ENCODE measurements at places on chromosomes 7 and 10.

DNA sequence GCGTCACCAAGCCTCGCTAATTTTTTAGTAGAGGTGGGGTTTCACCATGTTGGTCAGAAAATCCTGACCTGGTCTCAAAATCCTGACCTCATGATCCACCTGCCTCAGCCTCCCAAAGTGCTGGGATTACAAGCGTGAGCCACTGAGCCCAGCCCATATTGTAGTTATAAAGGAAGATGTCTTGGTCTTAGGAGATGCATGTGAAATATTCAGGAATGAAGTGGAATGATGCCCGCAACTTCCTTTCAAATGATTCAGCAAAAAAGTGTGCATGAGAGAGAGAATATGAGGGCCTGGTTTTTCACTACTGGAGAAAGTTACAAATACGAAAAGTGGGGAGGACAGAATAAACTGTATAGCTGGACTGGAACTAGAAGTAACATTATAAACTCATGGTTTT is 15.9 kb downstream of the TMEM209 start:
- DNase-seq, result no peak

GRCh38 chr10:118033905-118034304 is 12.8 kb downstream of the RAB11FIP2 start:
- no peak for DNase-seq

- no peak for DNase-seq
Measured at GRCh38 chr7:139667377-139667776, 110.4 kb downstream of the HIPK2 start.

DNA sequence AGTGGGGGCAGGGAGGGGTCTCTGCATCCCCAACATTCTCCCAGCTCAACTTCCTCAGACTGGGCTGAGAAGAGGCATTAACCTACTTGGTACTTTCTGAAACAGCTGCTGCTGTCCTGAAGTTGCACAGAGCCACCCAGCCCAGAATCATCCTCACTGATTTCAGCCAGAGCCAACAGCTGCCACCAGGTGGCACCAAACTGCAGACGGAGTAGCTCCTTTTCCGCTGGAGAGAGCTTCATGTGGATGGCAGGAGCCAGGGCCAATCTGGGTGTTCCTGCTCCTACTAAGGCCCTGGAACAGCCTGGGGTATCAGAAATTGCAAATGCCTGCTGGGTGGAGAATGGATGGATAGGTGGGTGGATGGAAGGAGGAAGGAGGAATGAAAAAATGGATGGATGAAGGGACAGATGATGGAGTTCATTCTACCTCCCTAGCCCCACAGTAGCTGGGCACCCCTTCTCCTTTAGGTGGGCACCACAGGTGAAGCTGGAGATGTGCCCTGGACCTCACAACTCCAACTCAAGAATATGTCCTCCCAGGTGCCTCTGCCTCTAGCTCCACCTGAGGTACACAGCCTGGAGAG is 11.8 kb upstream of the DRGX start:
- DNase-seq, result peak; percentile 45

DNA sequence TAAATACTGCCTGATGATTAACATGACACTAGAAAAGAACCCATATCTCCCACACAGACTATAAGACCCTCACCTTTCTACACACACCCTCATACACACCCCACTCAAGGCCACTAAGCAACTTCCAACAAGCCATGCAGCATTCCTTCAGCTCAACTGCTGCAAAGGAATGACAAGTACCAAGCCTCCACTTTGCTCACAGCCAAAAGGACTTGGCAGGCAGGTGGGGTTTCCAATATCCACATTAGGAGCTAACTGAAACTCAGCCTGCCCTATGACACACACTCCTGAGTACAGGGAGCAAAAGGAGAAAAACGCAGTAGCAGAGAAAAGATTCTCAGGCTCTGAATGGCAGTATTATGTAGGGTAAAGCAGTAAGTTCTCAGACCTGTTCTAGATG is 13.4 kb downstream of the USP54 start:
- DNase-seq, result no peak

- DNase-seq, result no peak
Measured at GRCh38 chr7:1204460-1205140, 28.1 kb upstream of the UNCX start.

DNA sequence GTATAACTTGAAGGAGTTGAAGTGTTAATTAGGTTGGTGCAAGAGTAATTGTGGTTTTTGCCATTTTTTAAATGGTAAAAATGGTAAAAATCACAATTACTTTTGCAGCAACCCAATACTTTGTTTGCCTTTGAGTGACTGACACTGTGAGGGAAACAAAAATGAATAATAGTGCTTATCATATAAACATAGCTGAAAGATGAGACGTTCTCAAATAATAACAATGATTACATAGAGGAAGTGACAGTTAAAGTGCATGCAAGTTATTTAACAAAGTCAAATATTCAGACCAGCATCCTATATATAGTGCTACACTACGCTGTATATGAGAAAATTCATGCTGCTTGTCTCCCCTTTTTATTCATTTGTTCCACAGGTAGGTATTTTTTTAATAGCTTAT is 4.7 kb upstream of the HBP1 start:
- no peak for DNase-seq

- no peak for DNase-seq
Measured at GRCh38 chr10:106816318-106817085, 348.0 kb downstream of the SORCS1 start.

DNA sequence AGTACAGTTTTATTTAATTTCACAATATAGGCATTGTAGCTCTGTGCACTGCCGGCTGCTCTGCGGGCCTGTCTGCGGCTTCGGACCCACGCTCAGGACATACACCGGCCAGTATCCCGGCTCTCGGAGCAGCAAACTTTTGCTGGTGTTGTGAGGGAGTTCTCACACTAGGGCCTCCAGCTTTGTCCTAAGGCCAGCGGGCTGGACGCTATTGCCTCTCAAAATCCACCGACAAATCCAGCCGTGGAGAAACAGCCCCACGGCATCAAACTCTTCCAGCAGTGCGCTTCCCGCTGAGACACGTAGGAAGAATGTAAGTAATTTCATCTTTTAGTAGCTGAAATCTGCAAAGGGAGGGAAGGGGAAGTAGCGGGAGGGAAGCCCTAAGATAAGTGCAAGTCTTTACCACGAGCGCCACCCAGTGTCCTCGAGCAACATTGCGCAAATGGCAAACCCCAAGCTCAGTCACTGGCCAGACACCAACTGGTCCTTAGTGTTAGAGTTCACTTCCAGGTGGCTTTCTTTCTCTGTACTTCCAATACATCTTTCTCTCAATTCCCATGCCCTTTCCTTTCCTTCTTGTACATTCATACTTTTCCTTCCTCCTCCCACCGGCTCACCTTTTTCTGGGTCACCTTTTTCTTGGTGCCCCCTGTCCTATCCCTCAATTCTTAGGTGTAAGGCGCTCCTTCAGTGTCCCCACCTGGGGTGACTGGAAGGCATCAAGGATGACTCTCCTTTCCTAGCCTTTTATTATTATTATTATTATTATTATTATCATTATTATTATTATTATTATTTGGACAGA is 3.0 kb upstream of the DLX5 start:
- DNase-seq, result peak; percentile 89

GRCh38 chr7:113840954-113841353 is 77.9 kb downstream of the PPP1R3A start:
- DNase-seq, result no peak

GRCh38 chr7:94588075-94588474 is 67.9 kb downstream of the SGCE start:
- no peak for DNase-seq

GRCh38 chr7:93036807-93037206 is 81.0 kb downstream of the SAMD9 start:
- DNase-seq, result no peak

- DNase-seq, result no peak
Measured at GRCh38 chr10:110448682-110449418, 48.9 kb upstream of the DUSP5 start.

DNA sequence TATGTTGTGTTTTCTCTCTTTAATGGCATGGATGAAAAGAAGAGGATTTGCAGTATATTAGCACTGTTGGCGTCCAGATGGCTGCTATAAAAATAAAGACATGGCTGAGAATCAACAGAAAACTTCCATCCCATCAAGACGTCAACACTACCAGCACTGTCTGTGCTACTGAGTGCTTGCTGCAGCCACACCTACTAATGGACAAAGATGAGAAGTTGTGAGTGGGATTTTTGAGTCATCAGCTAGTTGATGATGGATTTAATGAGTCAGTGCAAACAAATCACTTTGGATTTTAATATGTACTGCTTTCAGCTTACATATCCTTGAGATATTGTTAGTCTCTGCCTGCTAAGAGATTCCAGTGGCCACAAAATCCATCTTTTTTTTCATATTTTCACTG is 631.0 kb upstream of the ANKRD30A start:
- DNase-seq, result no peak

DNA sequence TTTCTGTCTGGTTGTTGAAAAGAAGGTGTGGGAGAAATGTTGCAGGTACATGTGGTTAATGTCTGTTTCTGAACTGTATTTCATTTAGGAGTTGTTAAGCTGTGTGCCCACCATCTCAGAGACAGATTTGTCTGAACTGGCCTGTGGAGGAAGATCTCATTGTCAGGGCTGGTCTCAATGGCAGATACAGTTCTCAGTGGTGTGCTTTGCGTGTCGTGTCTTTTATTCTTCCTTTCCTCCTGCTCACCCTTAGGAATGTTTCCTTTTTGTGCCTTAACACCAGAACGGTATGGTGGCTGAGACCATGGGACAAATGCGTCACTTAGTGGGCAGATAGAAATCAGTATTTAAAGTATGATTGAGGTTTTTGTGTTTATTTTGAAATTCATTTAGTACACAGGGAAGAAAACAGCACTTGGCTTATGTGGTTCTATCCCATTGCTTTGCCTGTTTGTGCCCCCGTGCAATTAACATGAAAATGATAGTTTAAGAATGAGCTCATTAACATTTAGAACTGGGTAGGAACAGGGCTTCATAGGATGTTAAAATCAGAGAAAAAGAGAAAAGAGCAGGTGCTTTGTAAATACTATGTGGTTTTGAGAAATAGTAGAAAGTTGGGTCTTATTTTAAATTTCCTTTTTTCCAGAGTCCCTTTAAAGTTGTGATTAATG is 112.6 kb downstream of the AUTS2 start:
- no peak for DNase-seq

DNA sequence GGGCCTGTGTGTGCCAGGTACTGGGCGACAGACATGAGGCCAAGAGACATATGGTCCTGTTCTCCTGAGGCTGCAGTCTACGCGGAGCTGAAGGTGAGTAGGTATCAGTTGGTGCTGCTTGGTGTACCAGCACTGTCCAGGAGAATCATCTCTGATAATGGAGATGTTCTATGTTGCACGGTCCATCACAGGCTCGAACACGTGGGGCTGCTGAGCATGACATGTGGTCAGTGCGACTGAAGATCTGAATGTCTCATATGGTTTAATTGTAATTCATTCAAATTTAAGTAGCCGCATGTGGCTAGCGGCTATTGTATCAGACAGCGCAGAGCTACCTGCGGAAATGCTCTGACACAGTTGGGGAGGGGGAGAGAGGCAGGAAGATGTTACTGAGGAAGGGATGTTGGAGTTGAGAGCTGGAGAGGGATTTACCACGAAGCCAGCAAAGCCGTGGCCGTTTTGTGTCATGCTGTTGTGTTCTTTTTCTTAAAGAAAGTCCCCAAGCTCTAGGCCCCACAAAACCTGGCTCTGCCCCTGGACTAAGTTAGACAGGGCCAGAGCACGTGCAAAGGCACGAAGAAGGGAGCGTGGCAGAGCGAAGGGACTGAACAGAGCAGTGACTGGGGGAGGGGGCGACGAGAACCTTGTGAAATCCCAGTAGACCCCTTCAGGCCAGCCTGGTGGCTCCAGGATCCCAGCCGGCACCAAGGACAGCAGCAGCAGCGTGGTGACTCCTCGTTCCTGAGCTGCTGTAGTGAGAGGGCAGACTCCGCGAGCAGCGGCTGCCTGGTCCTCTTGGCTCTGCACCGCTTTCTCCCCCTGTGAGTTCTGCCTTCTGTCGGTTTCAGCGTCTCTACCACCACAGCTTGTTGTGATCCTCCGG is 20.0 kb downstream of the SMKR1 start:
- no peak for DNase-seq

DNA sequence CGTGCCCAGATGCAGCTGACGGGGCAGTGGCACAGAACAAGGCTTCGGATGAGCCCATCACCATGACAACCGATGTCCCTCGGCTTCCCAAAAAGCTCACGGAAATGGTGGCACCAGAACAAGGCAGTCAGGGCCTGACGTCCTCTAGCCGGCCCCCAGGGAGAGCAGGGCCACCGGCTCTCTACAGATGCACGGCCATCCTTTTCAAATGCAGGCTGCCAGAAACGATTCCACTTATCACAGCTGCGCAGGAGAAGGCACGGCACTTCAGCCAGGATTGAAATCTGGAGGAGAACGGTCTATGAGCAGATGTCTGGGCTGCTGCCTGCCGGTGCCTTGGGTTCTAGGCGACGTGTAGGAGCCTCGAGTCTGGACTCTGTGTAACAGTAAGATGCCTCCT is 223.8 kb downstream of the ZMYND11 start:
- no peak for DNase-seq

DNA sequence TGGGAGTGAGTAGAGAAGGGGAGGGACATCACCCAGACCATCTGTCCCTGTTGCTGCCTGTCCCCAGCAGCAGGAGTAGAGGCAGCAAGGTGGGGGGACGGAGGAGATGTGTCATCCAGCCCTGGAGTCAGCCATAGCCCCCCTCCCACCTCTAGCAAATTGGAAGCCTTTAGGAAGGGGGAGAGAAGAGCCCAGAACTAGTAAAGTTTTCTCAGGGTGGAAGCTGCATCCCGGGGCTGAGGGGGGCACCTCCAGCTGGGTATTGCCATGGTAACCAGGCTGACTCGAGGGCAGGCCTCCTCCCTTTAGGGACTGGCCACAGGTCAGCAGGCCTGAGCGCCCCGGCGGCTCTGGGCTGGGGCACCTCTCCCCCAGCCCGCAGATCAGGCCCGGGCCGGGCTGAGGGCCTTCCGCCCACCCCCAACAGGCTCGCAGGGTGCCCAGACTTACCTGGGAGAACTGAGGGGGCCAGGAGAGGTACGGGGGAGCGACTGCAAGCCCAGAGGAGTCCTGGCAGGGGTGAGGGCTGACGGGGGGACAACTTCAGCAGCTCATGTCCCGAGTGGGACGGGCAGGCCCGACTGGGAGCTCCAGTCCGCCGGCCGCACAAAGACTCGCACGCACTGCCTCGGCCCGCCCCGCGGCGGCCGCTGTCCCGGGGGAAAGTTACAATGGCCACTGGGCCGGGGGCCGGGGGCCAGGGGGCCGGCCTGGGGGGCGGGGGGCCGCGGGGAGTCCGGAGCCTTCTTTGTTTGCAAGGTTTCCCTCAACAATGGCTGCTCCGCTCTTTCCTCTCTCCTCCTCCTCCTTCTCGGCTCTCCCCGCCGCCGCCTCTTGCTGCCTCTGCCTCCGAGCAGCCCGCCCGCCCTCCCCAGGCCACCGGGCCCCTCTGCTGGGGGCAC is 6.0 kb downstream of the LDB1 start:
- DNase-seq, result no peak

- DNase-seq, result no peak
Measured at GRCh38 chr10:88058750-88059149, 195.3 kb downstream of the PTEN start.

DNA sequence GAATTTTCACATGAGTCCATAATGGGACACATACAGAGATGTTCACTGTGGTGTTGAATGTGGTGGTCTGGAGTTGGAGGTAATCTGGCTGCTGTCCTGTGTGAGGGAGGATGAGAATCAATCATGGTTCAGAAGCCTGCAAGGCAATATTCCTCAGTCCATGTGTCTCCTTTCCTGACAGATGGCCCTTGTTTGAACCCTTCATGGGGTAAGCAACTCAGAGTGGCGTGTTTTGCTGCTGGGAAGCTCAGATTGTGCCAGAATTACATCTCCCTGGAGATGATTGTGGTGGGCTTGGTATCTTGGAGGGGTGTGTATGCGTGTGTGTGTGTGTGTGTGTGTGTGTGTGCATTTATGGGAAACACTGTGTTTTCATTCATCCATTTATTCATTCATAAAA is 44.5 kb upstream of the COMTD1 start:
- DNase-seq, result no peak
